Stimulated activated CD4-positive, alpha-beta T cell treated with anti-CD3 and anti-CD28 coated beads, Interleukin-4, amount 100 ng/mL, for 48 hours (primary cell): ENCODE measurements at places on chromosomes 12 and 14.

- no peak for DNase-seq
Observed at GRCh38 chr12:92046557-92047392, 98.9 kb downstream of the BTG1 start.

GRCh38 chr14:100376751-100377171 is 53.6 kb downstream of the SLC25A47 start:
- DNase-seq, result no peak

GRCh38 chr14:65492266-65492665 is 79.7 kb downstream of the FUT8 start:
- DNase-seq, result no peak

DNA sequence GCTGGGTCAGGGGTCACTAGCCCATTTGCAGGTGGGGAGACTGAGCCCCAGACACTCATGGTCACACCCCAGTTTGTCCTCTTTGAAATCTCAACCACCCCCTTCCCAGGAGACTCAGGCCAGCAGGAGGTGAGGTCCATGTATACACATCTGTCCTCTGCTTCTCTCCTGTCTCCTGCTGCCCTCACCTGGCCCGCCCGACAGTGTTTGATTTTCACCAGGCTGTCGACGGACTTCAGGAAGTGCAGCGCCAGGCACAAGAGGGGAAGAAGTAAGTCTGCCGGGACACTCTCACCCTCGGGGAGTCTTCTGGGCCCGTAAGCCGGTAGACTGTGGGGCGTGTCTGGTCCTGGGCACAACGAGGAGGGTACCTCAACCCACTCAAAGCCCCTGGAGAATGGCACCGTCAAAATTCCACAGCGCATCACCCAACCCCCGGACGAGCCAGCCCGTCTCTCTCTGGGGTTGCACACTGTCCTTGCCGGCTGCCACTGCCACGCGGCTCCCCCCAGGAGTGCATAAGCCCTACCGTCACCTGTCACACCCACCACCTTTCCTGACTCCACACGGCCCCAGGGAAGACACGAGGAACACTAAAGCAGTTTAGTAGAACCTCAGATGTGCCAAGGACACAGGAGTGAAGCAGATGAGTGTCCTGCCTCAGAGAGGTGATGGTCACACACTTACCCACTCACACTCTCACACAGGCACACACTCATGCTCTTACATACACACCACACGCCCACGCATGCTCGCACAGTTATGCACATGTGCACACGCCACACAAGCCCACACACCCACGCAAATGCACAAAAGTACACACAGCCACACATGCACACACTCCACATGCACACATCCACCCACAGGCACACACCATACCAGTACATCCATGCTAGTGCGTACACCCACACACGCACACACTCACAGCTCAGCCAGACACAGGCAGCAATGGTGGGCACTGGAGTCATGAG is 13.1 kb upstream of the SIVA1 start:
- no peak for DNase-seq

DNA sequence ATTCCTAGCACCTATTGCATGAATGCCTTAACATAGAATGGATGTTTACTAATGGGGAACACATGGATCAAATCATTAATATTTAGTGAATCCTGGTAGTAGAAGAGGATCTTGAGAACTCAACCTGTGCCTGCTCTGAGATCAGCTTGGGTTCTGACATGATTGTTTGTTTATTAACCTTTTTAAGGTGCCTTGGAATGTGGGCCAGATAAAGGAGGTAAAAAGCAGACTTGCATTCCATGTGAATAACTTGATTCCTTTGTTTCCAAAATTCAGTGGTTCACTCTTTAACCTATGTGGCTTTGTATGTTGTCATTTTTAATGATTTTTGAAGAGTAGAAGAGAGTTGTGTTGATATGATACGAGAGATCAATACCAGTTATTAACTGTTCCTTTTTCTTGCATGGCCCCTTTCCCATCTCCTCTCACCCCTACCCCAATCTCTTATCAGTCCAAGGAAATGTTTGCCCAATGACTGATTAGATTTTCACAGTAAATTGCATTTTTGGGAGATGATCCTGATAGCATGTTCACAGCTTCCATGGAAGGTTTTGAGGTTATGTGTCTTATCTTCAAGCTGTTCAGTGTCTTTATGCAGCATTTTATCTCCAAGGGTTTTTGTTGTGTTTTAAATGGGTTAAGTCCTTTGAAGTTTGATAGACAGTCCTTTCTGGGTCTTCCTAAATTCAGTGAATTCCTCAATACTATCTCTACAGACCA is 193.7 kb upstream of the FRMD6 start:
- no peak for DNase-seq

DNA sequence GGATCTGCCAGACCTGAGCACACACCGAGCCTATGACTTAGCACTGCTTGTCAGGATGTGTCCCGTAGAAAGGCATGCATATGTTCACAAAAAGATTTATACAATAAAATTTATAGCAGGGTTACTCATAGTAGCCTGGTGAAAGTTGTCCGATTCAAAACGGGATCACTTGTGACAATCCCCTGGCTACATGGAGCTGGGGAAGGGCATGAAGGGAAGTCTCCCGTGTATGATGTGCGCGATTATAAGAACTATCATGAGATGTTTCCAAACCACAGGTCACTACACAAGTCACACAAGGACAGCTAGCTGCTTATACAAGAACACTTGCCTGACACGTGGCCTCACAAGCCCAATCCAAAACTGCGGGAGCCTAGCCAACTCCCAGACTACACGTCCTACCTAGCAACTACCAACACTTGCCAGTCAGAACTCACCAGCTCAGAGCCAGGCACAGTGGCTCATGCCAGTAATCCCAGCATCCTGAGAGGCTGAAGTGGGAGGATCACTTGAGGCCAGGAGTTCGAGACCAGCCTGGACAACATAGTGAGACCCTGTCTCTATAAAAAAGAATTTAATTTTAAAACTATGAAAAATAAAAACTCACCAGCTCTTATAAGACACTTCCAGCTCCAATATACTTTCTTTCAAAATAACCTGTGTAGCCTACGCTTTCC is 7.5 kb upstream of the CDCA4 start:
- DNase-seq, result no peak
